ENCODE measurements at places on chromosomes 1 and 21. TPM values are rescaled to one million over a fixed set of nuclear protein-coding genes. Genes with fewer than 3 reads are reported as not detected.

The MECR gene
- total RNA-seq, result 9.2 TPM

The PRRX1 gene
- total RNA-seq, result 7.9 TPM

The PYHIN1 gene
- total RNA-seq, result 0.36 TPM

The MARK1 gene
- 10.5 TPM for total RNA-seq

DNA sequence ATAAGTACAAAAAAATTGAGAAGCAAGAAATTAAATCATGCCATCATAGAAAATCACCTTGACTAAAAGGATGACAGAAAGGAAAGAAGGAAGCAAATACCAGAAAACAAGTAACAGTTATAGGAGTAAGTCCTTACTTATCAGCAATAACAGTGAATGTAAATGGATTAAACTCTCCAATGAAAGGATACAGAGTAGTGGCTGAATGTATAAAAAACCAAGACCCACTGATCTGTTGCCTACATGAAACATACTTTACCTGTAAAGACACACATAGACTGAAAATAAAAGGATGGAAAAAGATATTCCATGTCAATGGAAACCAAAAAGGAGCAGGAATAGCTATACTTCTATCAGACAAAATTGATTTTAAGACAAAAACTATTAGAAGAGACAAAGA lies 52.2 kb downstream of the RABGAP1L start:
- no peaks in the 10 kb centered on the region for H3K27me3 ChIP-seq
- no peaks in the 10 kb centered on the region for H3K36me3 ChIP-seq
- no peak for DNase-seq
- no peaks in the 10 kb centered on the region for H3K4me1 ChIP-seq
- no peak overlapping the region for H3K4me3 ChIP-seq
- no peak overlapping the region for H3K27ac ChIP-seq

- no peak overlapping the region for H3K27ac ChIP-seq
- H3K4me3 ChIP-seq, result no peak overlapping the region
- H3K36me3 ChIP-seq, result no peaks in the 10 kb centered on the region
- H3K4me1 ChIP-seq, result no peaks in the 10 kb centered on the region
- H3K27me3 ChIP-seq, result no peaks in the 10 kb centered on the region
Observed at GRCh38 chr1:21188235-21188634, 11.5 kb upstream of the EIF4G3 start.

GRCh38 chr1:157497987-157498735 lies 54.2 kb downstream of the FCRL5 start:
- H3K27me3 ChIP-seq, result peaks cover 3% of the 10 kb centered on the region
- H3K27ac ChIP-seq, result no peak overlapping the region
- no peaks in the 10 kb centered on the region for H3K4me1 ChIP-seq
- no peaks in the 10 kb centered on the region for H3K36me3 ChIP-seq

- H3K27ac ChIP-seq, result no peak overlapping the region
- no peaks in the 10 kb centered on the region for H3K27me3 ChIP-seq
- no peak for DNase-seq
- no peak overlapping the region for H3K4me3 ChIP-seq
Observed at GRCh38 chr1:195979646-195980045, 628.6 kb downstream of the KCNT2 start.

GRCh38 chr1:61580417-61580816 lies 144.5 kb downstream of the TM2D1 start:
- no peaks in the 10 kb centered on the region for H3K36me3 ChIP-seq
- no peak overlapping the region for H3K4me3 ChIP-seq
- no peak for DNase-seq
- no peak overlapping the region for H3K27ac ChIP-seq
- H3K4me1 ChIP-seq, result no peaks in the 10 kb centered on the region

GRCh38 chr1:69523032-69523431 lies 44.7 kb upstream of the LRRC7 start:
- no peaks in the 10 kb centered on the region for H3K4me1 ChIP-seq
- H3K36me3 ChIP-seq, result no peaks in the 10 kb centered on the region
- no peak overlapping the region for H3K27ac ChIP-seq
- H3K4me3 ChIP-seq, result no peak overlapping the region
- H3K27me3 ChIP-seq, result no peaks in the 10 kb centered on the region

- H3K4me3 ChIP-seq, result no peak overlapping the region
- H3K27me3 ChIP-seq, result no peaks in the 10 kb centered on the region
- no peak for DNase-seq
- H3K36me3 ChIP-seq, result peaks cover 12% of the 10 kb centered on the region
- peaks cover 34% of the 10 kb centered on the region for H3K4me1 ChIP-seq
Observed at GRCh38 chr1:16151196-16151994, 4.5 kb downstream of the EPHA2 start.
